ENCODE measurements at places on chromosomes 4 and X.

DNA sequence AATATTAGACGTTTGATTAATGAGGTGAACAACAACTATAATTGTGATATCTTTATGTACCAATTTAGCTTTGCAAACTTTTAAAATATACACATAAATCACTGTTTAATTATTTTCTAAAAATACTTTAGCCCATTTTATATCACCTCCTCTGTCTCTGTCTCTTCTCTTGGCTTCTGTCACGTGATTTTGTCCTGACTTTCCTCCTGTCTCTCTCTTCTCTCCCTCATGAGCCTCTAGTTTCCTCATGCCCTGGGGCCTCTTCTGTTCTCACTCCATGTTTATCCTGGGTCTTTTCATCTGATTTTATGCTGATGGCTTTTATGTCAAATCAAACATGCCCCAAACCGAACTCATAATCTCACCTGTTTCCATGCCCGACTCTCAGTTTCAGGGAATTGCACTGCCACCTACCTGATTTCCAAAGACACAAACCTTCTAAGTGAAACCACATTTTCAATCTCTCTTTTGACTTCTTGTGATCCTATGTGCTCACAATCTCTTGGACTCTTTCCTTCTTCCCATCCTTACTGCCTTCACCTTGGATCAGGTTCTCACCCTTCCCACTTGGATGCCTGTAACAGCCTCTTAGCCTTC, 303.0 kb upstream of the GALNT7 start:
- no peak for DNase-seq

DNA sequence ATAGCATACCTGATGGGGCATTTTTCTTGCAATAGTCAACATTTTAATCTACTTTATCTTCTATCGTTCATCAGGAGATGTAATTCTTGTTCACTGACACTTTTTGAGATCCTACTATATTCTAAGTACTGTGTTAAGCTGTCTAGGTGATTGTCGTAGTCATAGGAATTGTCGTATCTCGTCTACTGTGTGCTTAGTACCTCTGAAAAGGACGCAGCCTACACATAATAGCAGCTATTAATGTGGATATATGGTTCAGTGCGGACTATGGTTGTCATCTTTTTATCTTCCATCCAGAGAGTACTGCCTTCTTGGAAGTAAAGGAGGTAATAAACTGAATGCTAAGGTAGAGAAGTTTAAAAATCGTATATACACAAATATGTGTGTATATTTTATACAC, 21.9 kb upstream of the CFAP299 start:
- no peak for DNase-seq

DNA sequence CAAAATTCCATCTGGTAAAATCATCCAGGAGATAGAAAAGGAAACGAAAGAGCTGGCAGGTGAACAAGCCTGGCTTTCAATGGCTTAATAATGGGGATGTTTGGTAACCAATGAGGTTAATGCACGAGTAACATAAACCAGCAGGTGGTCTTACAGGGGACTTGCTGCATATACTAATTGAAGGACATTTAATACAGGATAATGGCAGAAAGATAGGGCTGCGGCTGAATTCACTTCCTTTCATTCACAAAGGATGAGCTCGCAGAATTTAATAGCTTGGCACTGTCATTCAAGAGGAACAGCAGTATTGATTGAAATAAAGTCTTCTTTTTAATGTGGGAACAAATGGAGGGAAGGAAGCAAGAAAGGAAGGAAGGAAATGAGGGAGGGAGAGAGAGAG, 156.3 kb upstream of the RAI2 start:
- DNase-seq = no peak

- no peak for DNase-seq
Observed at GRCh38 chrX:20438871-20439526, 172.3 kb upstream of the RPS6KA3 start.

- no peak for DNase-seq
Observed at GRCh38 chrX:12979616-12980015, 4.7 kb downstream of the TMSB4X start.

DNA sequence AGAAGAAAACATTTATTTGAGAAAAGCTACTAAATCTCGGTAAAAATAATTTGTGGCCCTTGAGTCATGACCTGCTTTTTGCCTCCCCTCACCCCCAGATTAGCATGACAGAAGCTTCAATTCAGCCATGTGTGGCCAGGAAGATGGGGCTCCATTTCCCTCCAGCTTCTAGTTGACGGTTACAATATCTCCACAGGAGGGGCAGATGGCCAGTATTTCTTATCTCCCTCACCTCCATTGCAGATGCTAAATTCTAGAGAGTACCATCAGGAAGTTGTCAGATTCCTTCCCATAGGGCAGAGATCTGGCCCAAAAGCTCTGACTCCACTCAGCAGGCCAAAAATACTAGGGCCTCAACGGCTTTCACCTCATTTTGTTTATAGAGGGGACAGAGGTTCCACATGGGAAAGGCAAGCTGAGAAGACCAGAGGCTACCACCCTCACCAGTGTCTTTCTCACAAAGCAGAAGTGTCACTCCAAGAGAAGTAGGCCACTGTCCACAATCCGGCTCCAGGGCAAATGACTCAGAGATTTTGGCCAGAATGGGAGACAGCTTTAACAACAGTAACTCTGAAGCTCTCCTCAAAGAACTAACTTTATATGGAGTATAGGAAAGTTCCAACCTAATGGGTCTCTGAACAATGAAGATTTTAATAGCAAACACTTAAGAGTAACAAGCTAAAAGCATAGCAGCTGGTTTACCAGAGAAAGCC, 108.3 kb downstream of the TBC1D19 start:
- DNase-seq = no peak

GRCh38 chr4:94758700-94759399, 1.1 kb downstream of the BMPR1B start:
- no peak for DNase-seq

GRCh38 chrX:116317409-116317808, 119.0 kb upstream of the SLC6A14 start:
- no peak for DNase-seq

DNA sequence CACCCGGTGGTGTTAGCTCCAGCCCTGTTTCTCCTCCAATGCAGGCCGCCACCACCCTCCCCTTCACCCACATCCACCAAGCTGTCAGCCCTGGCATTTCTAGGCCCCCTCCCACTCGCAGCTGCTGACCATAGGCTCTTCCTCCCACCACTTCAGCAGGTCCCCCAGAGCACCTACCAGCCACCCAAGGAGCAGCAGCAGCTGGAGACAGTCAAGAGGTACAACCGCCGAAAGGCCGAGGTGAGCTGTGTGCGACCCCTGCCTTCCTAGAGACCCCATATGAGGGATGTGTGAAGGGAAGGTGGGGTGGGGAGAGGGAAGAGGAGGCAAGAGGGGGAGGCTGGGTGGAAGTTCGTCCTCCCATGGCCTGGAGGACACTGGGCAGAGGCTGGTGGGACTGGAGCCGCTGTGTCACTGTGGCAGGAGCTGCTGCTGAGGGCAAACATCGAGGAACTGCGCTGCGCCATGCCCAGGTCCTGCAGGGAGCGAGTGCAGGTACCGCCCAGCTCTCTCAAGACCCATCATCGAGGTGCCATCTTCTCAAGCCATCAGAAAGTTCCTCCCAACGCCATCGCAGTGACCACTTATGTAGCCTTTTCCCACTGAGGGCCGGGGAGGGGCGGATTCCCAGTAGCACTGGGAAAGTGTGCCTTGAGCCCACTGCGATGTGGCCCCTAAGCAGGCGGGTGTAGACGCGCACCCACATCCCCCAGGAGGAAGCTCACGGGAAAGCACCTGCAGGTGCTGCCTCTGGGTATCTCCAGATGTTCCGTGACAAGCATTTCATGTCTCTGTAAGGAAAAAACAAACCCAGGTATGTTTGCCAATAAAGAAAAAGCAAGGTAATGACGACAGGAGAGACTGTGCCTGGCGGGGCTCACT, 19.2 kb upstream of the RNF4 start:
- DNase-seq = no peak

DNA sequence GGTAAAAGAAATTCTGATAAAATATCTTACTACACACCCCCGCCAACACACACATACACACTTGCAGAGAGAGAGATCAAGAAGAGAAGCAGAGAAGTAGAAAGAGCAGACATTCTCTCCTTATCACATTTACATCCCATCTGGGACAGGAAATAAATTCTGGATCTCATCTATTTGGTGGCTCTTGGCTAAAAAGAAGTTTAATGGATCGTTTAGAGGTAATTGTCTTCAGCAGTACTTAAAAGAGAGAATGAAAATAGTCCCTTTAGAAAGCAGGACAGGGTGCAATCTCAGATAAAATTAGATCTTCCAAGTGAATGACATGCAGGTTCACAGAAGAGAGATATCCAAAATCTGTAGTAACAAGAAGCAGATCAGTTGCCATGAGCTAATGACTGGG, 1392.5 kb downstream of the RAPGEF2 start:
- no peak for DNase-seq

DNA sequence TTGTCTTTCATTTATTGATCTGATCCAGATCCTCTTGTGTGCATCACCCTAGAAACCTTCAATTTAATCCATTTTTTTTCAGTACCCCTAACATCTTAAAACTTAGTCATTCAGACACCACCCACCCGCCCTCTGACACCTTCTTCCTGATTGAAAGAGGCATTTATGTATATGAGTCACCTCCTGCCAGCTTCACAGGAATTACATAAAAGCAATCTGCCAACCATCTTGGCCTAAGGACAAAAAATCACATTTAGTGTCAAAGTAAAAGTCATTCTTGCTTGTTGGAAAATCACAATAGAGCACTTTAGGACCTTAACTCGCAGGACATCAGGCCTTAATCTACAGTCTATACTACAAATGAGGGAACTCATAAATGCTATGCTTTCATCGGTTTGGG, 52.1 kb downstream of the NDST3 start:
- no peak for DNase-seq

DNA sequence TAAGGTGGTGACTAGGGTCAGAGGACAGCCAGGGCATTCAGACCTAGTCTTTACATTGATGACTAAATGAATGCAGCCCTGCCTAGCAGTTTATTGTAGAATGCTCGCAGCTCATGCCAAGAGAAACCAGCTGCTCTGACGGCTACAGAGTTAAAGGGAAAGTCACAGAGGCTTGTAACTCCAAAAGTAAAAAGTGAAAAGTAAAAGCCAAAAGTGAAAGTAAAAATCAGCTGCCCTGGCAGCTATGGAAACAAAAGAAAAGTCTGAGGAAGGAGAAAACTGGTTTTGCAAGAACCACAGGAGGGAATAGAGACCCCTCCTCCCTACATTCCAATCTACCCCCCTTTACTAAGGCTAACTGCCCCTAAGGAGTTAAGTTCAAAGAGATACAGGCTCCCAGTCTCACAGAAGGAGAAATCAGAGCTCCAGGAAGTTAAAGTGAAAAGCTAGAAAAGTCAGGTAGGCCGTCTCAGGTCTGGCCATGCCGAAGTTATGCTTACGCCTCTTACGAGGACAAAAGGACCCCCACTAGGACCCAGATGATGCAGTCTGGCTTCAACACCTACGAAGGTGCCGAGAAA, 6.0 kb downstream of the GAGE10 start:
- no peak for DNase-seq

DNA sequence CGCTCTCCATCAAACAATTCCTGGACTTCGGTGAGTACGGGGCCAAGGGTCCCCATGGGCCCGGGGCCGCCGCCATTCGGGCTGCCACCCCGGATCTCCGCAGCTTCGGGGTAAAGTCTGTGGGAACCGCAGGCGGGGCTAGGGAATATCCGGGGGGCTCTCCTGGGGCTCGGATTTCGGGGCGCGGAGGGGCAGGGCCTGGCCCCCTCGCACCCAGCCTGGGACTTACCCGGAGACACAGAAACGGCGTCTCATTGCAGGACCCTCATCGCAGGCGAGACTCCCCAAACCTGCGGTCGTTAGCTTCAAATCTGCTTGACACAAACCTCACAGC, 413 bp downstream of the PDK3 start:
- DNase-seq = no peak

DNA sequence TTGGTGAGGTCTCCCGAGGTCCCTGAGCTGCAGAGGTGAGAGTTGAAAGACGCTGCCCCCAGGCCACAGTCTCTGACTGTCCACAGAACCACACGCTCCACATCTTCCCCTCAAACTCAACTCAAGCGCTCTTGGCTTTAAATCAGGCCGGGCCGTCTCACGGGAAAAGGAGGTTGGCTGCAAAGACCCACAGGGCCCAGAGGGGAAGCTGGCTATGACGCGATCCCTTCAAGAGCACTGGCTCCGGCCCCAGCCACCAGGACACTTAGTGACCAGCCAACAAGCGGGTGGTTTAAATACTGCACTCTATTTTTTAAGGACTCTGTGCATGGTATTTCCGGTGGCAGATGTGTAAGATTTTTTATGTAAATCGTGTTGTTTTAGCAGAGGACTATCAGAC, 19.9 kb downstream of the LRPAP1 start:
- no peak for DNase-seq

DNA sequence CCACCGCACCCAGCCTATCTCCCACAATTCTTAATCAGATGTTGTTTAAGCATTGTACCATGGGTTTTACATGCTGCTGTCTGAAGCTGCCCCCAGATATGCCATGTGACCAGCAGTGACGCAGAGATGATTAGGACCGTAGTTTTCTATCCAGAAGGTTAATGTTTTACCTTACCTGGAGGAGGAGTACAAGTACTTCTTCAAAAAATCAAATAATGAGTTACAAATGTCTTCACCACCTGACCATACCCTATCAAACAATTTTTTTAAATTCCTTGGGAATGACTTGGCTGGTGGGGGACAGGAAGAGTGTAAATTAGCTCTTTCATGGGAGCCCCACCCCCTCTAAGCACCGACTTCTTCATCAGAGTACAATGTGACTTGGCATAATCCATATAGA, 16.2 kb upstream of the SGMS2 start:
- no peak for DNase-seq

DNA sequence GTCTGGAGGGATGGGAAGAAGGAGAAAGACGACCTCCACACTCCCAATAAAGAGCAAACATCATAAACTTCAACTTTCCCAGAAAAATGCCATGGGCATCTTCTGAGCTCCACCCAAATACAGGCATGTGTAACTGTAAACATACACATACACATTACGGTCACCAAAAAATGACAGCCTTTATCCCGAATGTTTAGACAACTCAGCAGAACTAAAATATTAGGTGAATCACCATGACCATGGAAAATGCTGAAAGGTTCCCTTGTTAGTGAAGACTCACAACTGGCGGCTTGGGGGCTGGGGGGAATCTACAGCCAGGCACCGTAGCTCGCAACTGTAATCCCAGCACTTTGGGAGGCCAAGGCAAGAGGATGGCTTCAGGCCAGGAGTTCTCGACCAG, 33.0 kb downstream of the PRKX start:
- no peak for DNase-seq

GRCh38 chr4:101785486-101785885, 5.0 kb upstream of the BANK1 start:
- no peak for DNase-seq

- no peak for DNase-seq
Observed at GRCh38 chr4:105147016-105147552, 408 bp downstream of the TET2 start.

GRCh38 chr4:33255507-33255906, 2535.3 kb downstream of the PCDH7 start:
- no peak for DNase-seq

All from suppressor macrophage (primary cell).